Inflammatory macrophage (primary cell): ENCODE measurements at places on chromosomes 4 and X.

DNA sequence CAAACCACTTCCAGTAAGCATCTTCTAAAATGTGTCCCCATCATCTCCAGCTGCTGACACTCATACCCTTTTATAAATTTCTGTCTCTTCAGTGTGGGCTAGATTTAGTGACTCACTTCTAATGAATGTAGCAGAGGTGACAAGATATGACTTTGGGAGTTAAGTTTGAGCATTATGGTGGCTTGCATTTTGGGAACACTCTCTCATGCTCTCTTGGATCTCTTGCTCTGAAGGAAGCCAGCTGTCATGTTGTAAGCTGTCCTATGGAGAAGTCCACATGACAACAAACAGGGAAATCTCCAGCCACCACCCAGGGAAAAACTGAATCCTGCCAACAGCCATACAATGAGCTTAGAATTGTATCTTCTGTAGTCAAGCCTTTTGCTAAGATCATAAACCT lies 691.3 kb upstream of the PCDH7 start:
- no peak for DNase-seq

GRCh38 chr4:174334628-174335027 lies 50.9 kb downstream of the CEP44 start:
- DNase-seq, result no peak

- no peak for DNase-seq
Measured at GRCh38 chr4:127846061-127846460, 34.6 kb upstream of the PLK4 start.

DNA sequence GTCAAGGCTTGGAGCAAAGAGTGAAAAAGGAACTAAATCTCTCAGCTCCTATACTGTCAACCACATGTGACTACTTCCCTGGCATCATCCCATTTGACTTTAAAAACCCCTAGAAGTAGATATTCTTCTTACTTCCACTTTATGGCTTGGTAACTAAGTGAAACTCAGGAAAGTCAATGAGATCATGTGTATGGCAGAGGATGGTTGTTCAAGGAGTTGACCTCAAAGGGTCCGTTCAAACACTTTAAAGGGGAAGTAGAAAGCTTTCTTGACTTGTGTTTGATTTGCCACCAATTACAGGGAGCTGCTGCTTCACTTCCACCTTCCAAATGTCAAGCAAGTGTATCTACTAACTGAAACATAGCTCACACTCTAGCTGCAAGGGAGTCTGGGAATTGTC lies 187.2 kb downstream of the RAB28 start:
- peak; percentile 4 for DNase-seq

DNA sequence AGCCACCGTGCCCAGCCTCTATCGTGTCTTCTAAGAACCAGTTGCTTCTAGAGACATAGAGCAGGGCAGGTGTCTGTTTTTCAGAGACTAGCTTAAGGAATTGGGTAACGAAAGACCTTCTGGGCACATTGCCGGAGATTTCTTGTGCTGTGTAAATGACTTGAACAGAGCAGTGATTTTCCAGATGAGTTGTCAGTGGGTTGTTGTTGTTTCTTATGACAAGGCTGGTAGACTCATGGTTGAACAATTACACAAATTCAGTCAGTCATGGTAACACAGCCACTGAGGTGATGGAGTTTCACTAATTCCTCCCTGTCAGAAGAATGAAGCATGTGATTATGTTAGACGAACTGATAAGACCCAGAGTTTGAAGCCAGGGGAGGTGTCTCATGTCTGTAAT lies 20.5 kb upstream of the DDX3X start:
- no peak for DNase-seq

- no peak for DNase-seq
Measured at GRCh38 chr4:3801931-3802550, 35.9 kb downstream of the ADRA2C start.

DNA sequence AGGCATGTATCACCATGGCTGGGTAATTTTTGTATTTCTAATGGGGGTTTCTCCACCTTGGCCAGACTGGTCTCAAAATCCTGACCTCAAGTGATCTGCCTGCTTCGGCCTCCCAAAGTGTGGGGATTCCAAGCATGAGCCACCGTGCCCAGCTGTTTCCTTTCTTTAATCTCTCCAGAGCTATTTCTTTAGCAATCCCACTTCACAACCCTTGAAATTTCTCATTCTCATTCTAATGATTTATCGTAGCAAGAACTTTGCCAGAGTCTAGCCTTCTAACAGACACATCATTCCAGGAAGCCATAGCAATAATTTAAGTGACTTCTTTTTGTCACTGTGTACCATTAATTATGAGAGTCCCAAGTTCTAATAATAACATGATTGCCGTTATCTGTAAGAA lies 68.6 kb downstream of the RXFP1 start:
- DNase-seq, result no peak

GRCh38 chrX:9611436-9612145 lies 146.7 kb downstream of the TBL1X start:
- no peak for DNase-seq

DNA sequence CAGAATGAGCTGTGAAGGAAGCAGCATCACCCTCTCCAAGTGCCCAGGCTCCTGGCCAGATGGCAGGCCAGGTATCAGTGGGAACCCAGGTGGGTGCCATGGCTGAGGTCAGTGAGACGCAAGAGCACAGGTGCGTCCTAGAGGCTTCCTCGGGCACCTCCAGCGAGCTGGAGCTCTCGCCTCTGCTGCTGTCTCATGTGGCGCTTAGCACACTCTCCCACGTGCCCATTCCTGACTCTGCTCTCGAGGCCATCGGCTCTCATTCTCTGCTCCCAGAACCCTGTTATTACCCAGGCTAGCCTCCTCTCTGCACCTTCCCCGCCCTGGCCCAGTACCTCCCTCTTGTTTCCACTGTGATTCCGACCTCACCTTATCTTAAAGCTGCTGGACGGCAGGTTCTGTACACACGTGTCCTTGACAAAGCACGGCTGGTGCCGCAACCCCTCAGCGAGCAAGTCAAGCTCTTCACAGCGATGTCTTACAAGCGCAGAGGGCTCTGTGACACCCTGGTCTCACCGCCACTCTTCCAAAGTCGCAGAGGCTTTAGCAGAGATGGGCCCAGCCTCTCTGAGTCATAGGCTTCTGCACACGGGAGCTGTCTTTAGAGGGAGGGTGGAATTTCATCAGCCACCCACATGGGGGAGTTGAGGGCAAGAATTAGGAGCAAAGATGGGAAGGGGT lies 15.4 kb upstream of the MSANTD1 start:
- no peak for DNase-seq

GRCh38 chrX:8717354-8717753 lies 14.6 kb downstream of the ANOS1 start:
- no peak for DNase-seq

DNA sequence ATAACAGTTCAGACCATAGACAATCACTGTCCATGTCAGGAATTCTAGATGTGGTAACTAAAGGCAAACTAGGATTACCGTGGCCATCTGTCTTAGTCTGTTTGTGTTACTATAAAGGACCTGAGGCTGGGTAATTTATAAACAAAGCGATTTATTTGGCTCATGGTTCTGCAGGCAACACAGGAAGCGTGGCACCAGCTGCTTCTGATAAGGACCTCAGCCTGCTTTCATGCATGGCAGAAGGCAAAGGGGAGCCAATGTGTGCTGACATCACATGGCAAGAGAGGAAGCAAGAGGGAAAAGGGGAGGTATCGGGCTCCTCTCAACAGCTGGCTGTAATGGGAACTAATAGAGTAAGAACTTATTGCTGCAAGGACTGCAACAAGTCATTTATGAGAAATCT lies 376.7 kb downstream of the GPM6A start:
- DNase-seq, result no peak

- no peak for DNase-seq
Measured at GRCh38 chr4:179880756-179881155, 2362.4 kb upstream of the TENM3 start.

DNA sequence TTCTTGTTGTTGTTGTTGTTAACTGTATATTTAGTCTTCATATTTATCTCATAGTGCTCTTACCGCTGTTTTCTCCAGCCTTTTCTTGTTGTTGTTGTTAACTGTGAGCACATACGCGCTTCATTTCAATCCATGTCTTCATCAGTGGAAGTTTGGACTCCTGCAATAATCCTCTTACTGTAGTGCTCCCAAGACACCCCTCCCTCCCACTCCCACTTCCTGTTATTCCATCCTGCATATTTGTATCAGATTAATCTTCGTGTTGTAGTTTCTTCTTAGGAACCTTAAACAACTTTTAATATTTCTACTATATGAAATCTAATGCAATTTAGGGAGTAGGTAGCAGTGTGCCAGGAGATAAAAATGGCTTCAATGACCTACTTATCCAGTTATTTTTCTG lies 674.8 kb downstream of the RAPGEF2 start:
- no peak for DNase-seq

DNA sequence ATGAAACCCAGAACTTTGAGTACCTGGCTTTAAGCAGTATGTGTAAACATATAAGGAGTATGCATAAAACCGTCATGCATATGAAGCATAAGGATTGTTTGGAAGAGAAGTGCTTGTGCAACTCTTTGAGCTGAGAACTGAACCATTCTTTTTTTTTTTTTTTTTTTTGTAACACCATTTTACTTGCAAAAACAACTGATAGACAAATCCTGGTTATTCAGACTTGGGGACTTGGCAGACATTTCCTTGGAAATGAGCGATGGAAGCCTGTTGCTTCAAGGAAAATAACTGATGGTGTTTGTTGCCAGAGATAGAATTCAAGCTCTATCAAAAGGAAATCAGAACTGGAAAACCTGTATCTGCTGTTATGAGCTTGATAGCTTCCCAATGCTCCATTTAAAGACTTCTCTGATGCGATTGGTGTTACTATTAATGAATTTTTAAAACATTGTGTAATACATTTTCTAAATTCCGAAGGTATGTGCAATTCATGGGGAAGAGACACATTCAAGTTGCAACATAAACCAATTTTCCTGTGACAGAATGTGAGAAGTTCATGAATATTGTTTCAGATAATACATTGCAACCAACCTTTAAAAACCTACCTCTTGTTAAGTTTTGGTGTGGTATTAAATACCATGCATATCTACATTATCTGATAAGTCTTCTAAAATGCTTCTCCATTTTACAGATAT lies 47.0 kb upstream of the FAT1 start:
- DNase-seq, result no peak

DNA sequence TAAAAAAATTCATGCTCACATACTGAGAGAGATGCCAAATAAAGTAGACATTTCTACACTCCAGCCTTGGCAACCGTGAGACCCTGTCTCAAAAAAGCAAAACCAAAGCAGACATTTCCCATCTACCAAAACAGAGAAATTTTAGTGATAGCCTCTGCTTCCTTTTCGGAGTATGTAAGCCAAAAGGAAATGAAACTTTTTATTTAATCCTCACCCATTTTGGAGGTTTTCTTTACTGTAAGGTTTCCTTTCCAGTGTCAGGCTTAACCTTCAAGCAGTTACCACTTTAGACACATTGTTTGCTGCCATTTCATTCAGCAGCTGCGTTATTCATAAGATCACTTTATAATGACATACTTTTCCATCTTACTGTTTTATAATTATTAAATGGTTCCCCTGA lies 15.9 kb downstream of the ADD1 start:
- no peak for DNase-seq

GRCh38 chrX:44876086-44876485 lies 3.1 kb downstream of the KDM6A start:
- DNase-seq, result no peak

DNA sequence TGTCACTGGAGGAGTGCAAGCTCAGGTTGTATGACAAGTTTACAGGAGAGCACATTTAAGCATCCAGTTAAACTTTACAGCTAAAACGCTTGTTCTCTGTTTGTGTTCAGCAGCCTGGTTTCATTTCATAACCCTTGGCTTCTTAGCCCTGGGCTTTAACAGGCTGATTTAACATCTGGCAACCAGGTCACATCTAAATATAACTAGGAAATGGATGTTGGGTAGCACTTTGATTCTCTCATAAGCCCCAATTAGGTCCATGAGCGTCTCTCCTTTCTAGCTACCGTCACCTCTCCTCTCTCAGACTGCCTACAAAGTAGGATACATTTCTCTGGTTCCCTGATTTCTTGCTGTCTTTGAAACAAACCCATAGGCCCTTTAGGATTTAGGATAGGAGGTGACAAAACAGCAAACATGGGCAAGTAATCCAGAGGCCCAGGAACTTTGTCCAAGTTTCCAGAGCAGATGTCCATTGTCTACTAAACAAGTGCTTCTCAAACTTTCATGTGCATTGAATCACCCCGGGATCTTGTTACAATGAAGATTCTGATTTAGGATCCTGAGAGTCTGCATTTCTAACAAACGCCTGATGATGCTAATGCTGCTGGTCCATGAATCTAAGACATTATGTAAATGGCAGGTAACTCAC lies 22.5 kb downstream of the OTUD6A start:
- DNase-seq, result no peak

GRCh38 chr4:151887031-151887815 lies 126.4 kb upstream of the GATB start:
- DNase-seq, result peak; percentile 77

DNA sequence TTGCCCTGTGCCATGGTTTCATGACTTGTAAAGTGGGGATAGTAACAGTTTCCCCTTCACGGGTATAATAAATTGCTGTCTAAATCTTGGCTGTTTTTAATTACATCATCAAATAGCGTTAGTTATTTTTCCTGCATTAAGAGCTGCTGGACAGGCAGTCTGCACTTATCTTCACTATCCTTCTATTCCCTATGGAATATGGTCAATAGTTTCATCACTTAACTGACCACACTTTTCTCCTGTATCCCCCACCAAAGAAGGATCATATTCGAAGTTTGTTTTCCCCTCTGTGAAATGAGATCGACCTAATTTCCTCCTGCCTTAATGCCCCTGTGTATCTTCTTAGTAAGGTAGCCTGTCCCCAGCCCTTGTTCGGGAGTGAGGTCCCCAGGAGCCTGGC lies 133.2 kb downstream of the SHROOM3 start:
- DNase-seq, result no peak

DNA sequence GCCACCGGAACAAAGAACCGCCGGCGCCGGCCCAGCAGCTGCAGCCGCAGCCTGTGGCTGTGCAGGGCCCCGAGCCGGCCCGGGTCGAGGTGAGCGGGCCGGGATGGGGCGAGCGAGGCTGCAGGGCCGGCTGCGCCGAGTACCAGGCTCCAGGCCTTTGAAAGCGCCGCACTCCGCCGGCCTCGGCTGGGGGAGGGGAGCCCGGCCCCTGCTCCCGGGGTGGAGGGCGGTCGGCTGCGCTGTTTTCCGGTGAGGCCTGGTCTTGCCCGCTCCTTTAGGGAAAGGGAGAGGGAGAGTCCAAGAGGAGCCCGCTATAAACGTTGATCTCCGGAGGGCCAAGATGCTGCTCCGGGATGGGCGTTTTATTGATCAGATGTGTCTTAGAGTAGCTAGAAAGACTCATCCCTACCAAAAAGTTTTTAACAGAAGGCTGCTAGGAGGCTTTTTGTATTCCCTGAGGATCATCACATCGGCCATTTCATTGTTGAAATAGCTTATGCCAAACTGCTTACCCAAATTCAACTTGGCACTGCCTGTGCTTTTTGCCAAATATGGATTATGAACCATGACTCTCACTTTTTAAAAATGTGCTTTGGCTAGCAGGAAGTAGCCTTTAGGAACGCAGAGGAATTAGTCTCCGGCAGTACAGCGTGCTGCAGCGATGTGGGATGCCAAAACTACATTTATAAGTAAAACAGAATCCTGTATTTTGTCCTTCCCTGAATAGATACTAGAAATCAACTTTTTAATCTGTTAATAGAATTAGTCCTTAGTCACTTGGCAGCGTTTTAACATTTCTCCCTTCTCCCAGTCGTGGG lies 760 bp downstream of the TMEM165 start:
- DNase-seq, result peak; percentile 39
